A375 (cell line): ENCODE measurements at places on chromosomes 12 and 14. TPM values are rescaled to one million over a fixed set of nuclear protein-coding genes. Genes with fewer than 3 reads are reported as not detected.

Gene FAR2
- total RNA-seq, result 13.0 and 14.8 TPM in 2 replicates

Gene BICDL1
- 0.16 and 0.19 TPM in 2 replicates for total RNA-seq

Gene LIN7A
- under 0.01 and 1.2 TPM in 2 replicates for total RNA-seq

Gene SERPINA5
- total RNA-seq, result 11.8 and 14.3 TPM in 2 replicates
